ENCODE measurements at places on chromosomes 2 and 18.

GRCh38 chr2:27086724-27087593 is at the start of gene KHK:
TSS of gene KHK (plus strand) at chr2:27086772. CDS start at chr2:27087260, 488 bp downstream.
- peak; percentile 44 for DNase-seq

DNA sequence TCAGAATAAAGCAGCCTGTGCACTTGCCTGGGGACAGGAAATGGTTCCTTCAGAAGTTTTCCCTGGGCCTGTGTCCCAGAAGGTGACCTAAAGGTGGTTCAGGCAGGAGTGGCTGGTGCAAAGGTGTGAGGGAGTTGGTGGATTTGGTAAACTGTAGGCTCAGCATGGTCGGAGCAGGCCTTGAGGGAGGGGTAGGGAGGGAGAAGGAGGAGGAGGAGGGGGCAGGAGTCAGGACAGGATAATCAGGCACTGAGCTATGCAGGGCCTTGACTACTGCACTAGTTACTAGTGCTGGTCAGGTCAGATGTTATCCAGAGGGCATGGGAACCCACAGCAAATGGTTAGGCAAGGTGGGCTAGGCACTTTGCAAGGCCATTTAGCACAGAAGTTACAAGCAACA is 21.3 kb downstream of the LYPD6B start:
- DNase-seq = no peak

DNA sequence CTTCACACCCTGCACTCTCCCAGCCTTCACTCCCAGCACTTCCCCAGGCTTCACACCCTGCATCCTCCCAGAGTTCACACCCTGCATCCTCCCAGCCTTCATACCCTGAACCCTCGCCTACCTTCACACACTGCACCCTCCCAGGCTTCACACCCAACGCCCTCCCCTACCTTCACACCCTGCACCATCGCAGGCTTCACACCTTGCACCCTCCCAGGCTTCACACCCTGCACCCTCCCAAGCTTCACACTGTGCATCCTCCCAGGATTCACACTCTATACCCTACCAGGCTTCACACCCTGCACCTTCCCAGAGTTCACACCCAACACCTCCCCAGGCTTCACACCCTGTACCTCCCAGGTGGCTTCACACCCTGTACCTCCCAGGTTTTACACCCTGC is 448.7 kb upstream of the MYT1L start:
- DNase-seq = no peak

GRCh38 chr2:134183679-134184078 is 70.2 kb upstream of the MGAT5 start:
- no peak for DNase-seq

DNA sequence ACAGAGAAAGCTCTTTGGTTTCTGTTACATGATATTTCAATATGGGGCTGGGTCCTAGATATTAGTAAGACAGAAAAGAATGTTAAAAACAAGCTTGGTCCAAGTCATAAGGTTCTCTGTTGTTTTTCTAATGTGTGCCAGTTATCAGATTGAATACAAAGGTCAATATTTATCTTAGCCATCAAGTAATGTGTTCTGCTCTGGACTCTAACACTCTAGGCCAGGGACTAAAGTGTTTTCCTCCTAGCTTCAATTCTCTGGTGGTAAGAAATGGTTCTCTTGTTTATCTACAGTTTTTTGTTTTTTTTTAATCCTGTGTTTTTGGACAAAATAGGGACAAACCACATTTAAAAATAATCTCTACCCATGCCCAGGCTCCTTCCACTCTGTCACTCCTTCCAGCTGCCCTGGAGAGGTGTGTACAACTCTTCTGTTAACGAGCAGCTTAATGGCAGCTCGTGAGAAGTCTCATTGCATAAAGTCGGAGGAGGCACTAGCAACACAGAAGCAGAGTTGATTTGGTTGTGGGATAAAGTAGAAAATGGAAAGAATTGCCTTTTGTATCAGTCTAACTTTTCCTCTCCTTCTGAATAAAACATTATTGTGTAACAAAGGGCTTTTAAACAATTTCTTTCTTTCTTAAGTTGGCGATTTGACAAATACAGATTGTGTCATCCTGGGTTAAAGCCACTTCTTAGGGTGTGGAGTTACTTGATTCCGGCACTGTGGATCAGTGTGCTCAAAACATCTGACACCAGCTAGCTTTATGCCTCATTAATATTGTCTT is 8.0 kb upstream of the SESTD1 start:
- peak; percentile 75 for DNase-seq

DNA sequence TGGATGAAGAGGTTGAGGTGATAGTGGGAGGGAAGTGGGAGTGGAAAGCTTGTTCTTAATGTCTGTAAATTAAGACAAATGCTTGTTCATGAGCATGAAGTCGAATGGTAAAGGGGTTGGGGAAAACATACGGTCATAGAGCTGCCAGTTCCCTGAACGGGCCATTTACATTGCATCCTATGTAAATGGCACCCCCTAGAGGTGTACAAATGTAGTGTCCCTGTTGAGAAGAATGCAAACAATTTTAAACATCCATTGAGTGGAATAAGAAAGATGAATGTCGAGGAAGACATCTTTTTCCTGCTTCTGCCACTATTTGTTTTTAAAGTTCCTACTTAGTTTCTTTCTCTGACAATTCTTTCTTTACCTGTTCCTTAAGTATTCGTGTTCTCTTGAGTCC is 155.7 kb downstream of the RDH14 start:
- no peak for DNase-seq

DNA sequence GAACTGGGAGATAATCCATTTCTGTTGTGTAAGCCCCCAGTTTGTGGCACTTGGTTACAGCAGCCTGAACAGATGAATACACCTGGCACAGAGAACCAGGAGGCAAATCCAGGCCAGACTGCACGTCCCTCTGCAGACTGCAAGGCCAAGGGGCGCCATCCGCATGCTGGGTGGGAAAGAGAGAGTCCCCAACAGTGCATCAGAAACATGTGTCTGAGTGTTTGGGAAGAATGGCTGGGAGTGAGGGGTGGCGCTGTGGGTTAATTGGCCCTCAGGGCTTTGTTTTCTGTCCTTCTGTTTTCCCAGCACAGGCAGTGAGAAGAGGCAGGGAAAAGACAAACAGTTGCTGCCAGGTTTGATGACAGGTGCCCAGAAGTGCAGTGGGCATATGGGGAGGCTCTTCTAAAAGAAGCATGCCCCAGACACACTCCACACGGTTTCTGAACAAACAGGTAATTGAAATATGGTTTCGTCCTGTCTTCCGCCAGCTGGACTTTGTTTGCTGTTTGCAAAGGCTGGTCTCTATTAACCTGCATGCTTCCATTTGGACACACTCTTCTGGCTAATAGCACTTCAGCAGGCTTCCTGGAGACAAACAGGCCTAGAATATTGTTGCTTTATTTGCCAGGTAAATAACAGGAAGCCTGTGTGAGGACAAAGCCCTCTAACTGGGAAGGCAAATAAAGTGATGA is 43.4 kb upstream of the SEC11C start:
- no peak for DNase-seq

- DNase-seq = no peak
Observed at GRCh38 chr2:127535422-127535901, at the start of gene MYO7B. TSS of gene MYO7B (plus strand) at chr2:127535683. CDS start at chr2:127559723, 24,040 bp downstream.
